ENCODE measurements at places on chromosomes 2 and 18.
A peak's percentile ranks its signal among the peaks of the same experiment; 100 is the strongest.

DNA sequence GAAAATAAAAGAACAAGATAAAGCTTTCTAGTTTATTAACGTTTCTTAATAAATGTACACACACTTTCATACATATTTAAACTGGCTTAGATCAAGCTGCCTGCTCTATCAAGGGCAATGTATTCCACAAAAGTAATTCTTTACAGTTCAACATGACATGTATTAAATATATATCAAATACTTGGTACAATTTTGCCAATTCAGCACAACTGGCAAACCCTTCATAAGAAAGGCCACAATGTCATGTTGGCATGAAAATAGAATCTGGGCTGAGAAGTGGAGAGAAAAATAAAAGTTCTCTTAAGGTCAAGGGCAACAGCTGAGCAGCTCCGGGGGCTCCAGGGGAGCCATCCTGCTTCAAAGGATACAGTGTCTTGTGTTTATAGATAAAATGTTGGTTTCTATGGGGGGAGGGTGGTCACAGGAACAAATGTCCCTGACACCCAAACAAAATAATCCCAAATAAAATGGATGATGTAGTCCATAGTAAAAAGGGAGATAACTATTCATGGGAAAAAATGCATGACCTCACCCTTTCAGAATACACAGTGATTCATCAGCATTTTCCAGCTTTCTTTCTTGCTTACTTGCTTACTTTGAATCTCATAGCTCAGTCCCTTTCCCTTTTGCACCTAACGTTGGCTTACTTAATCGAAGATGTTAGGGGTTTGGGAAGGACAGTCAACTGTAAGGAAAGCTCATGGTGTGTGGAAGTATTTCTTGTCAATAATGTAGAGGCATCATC lies 494.9 kb downstream of the NYAP2 start:
- DNase-seq: no peak

DNA sequence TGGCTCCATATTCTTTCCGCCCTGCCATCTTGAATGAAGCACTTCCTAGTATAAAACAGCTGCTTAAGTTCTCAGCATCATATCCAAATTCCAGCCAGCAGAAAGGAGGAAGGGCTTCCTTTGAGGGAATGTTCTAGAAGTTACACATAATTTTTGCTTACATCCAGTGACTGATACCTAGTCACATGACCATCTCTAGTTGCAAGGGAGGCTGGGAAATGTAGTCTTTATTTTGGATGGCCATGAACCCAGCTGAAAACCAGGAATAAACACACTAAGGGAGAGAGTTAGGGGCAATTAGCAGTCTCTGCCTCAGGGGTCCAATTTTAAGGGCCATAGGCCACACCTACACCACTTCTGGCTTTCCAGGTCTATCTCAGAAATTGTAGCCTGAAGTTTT lies 57.8 kb upstream of the LMAN1 start:
- no peak for DNase-seq

DNA sequence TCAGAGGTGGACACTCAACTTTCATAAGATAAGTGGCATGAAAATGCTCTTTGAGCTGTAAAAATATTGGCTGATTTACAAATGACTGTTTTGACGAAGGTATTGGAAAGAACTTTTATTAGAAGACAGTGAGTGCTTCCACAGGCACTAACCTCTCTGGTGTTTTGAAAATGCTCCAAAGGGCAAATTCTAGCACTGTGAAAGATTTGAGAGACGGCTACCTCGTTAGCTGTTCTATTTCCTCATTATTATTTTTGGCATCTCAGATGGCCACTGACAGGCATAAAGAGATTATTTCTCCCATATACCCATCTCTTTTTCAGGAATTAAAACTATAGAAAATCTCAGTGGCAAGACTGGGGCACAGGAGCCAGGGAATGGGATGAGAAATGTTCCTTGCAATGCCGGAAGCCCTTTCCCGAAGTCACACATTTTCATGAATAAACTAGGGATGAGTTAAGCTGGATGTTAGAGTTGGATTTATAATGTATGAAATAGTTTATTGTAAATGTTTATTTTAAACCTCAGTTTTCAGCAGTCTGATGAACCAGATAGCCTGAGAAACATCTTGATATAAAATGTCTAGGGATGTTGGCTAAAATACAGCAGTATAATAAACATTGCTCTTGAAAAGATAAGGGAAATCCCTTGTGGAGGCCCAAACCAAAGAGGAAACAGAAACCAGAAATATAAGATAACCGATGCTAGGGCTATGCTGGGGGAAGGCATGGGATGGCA lies 175.7 kb downstream of the ASB1 start:
- DNase-seq: no peak

GRCh38 chr18:24273596-24273995 lies 124.0 kb downstream of the OSBPL1A start:
- no peak for DNase-seq

GRCh38 chr2:45818591-45818990 lies 167.1 kb downstream of the PRKCE start:
- no peak for DNase-seq

- no peak for DNase-seq
Measured at GRCh38 chr2:15756011-15756550, 164.4 kb downstream of the DDX1 start.

DNA sequence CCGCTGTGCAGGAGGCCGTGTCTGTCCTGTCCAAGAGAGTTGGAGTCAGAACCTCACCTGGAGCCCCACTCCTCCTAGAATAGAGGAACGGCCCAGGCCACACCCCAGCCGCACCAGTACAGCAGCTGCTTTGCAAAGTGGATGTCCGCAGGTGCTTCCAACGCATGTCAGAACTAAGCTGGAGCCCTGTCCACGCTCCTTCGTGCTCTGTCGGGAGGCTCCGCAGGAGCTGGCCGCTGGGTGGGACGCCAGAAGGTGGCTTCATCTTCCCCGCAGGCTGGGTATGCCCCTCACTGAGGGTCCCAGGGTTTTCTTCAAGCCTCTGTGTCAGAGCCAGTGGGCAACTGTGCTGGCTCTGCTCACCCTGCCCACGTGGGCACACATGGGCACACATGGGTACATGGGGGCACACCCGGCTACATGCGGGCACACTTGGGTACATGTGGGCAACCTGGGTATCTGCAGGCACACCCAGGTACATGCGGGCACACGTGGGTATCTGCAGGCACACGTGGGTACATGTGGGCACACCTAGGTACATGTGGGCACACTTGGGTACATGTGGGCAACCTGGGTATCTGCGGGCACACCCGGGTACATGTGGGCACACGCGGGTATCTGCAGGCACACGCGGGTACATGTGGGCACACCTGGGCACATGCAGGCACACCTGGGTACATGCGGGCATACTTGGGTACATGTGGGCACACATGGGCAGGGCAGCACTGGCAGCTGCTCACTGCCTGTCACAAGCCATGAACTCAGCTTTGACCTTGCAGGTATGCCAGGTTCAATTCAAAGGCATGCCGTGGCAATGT lies 67.1 kb upstream of the CTDP1 start:
- DNase-seq: no peak

DNA sequence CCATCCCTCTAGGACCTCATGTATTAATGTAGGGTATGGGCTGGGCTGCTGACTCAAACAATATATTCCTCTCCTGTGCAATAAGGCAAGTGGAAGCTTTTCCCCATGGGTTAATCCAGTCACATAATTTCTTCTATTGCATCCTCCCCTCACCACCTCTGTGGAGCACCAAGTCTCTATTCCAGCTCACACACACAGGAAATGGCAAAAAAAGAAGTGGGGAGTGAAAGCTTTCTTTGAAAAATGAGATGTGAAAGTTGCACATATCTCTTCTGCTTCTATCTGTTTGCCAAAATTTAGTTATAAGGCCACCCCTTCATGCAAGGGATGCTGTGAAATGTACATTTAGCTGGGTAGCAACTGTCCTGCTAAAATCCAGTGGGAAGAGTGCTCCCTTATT lies 121.3 kb downstream of the CDC42EP3 start:
- DNase-seq: no peak

- DNase-seq: peak; percentile 58
Measured at GRCh38 chr2:240556553-240557100, 1.2 kb downstream of the ANKMY1 start.

GRCh38 chr2:36697424-36698066 lies 1.0 kb downstream of the VIT start:
- DNase-seq: no peak

DNA sequence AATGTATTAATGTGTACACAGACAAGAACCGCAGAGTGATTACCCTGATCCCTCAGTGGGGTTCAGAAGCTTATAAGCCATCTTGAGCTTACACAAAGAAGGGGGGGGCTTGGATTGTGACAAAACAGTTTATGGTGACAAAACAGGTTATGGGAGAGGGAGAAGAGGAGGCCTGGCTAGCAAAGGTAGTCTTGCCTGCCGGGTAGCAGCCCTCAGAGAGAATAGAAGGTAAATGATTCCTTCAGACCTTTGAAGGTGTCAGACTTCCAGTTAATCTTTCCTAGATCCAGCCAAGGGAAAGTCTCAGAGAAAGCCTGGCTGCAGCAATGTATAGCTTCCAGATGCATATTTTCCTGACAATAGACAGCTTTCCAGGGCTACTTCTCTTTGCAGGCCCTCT lies 44.6 kb upstream of the RAPH1 start:
- no peak for DNase-seq

DNA sequence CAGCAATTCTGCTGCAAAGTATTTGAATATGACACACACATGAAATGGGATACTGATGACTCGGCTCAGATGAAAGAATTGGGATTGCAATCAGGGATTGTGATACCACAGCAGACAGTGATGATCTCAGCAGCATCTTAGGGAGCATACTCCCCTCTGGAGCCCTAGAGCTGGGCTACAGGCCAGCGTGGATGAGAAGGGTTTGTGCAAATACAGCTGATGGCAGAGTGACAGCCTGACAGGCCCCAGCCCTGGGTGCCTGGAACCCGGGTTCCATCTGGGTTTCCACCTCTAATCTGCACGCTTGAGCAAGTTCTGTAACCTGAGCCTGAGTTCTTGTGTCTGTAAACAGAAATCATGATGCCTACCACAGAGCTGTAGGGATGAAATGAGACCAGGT lies 418.0 kb downstream of the LRATD1 start:
- no peak for DNase-seq

GRCh38 chr18:21191596-21192307 lies 50.3 kb upstream of the GREB1L start:
- no peak for DNase-seq

DNA sequence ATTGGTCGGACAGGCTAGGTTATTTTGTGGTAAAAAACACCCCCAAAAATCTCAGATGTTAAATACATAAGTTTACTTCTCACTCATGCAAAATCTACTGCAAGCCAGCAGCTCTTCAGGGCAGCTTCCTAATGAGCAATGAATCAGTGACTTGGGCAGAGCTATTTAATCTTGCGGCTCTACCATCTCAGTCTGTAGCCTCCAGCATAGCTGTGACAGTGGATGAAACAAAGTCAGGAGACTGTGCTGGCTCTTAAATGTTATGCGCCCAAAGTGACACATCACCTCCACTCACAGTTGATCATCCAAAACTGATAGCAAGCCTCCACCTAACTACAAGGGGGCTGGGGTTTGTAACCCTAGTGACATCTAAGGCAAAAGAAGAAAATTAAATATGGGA lies 571.9 kb downstream of the METTL4 start:
- no peak for DNase-seq

DNA sequence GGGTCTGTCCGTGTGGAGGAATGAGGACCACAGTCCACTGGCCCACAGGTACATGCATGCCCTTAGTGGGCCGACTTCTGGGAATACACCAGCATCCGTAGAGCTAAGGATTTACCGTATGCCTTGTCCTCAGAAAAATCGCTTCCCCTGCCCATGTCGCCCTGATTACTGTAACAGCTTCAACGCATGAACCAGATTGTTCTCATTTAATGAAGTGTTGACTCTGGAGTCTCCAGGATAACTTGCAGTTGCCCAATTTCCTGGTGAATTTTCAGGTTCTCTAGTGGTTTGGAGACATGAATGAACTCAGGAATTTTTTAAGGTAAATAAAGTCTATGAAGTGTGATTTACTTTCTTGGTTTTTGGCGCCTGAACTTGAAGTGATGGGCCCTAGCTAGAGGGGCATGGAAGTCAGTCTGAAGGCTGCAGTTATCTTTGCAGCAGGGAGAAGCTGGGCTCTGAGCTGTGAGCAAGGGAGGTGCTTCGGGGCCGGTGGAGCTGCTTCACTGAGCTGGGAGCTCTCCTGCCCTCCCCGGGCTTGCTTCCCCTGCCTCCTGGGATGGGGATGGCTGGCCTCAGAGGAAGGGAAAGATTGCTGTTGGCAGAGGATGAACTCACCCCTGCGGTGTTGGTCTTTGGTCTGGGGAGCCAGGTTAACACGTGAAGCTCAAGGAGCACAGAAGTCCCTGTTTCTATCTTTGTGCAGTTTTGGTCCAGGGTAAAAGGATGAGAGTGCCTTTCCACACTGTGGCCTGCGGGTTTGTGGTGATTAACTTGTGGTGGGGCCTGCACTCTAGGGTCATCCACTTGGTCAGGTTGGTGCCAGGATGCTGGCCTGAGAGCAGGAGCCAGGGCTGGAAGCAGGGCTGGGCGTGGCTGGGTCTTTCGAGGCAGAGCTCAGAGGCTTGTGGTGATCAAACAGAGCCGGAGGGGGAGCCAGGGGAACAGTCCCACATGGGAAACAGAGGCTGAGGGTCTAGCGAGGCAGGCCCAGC lies 28.1 kb downstream of the TCF7L1 start:
- DNase-seq: no peak

DNA sequence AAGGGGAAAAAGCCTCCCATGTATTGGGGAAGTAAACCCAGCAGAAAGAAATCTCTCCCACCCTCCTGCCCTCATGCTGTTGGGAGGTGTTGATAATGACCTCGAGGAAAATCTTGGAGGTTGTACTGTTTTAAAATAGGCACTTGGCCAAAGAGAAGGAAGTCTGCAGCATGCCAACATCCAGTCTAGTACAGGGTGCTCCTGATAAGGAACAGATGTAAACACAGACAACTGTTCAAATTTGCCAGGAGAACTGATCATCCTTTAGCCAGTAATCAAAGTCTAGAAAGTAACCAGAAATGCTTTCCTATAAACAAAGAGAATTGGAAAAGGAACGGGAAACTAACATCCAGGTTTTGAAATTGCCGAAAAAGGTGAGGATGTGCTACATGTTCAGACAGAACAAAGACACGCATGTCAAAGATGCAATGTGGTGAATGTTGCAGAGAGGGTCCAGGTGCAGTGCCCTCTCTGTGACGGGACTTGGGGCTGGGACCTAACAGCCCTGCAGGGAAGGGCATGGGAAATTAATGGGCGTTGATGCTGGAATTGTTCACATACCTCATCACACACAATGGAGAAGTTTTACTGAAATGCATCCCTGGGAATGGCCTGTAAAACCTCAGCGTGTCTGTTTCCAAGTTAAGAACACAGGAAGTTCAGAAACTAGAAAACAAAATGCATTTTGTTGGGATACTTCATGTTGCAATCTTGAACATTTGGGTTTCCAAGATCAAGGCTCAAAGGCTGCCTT lies 125.7 kb upstream of the RND3 start:
- no peak for DNase-seq

DNA sequence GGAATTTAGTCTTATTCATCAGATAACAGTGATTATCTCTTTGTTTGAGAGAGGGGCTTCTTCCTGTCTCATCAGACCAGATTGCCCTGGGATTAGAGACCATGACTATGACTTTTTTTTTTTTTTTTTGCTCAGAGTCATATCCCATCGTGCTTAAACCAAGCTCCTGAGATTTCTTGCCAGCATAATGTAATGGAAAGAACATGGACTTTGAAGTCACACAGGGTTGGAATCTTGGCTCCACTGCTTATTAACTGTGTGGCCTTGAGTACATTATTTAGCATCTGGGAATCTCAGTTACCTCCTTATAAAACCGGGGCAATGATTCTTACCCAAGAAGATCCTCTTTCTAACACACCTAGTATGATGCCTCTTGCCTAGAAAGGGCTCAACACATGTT lies 268.3 kb downstream of the DYSF start:
- DNase-seq: no peak

- no peak for DNase-seq
Measured at GRCh38 chr2:152942940-152943440, 224.6 kb downstream of the ARL6IP6 start.

Data from naive thymus-derived CD4-positive, alpha-beta T cell (primary cell).